ENCODE measurements at places on chromosomes 4 and X.

DNA sequence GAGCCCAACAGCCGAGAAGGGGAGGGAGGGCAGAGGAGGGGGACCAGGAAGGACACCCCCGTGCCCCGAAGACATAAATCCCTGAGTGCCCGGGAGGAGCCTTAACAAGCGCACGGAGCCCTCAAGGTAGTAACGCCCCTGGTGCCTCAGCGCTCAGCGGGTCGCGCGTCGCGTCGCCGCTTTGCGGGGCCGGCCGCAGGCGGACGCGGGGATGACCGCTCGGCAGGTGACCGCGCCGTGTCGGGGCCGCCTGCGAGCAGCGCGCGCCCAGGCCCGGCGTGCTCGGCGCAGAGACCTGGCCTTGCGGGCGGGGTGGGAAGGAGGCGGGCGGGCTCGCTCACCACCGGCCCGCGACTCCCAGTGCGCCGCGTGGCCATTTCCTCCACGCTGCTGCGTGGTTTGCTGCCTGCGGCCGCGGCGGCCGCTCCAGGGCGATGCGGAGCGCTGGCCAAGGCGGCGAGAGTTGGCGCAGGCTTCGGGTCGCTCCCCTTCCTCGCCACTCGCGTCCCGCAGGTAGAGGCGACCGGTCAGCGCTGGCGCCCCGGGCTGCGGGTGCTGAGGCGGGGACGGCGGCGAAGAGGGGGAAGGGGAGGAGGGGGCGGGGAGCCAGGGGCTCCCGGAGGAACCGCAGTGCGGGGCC lies 632 bp downstream of the CCSER1 start:
- no peak for DNase-seq

DNA sequence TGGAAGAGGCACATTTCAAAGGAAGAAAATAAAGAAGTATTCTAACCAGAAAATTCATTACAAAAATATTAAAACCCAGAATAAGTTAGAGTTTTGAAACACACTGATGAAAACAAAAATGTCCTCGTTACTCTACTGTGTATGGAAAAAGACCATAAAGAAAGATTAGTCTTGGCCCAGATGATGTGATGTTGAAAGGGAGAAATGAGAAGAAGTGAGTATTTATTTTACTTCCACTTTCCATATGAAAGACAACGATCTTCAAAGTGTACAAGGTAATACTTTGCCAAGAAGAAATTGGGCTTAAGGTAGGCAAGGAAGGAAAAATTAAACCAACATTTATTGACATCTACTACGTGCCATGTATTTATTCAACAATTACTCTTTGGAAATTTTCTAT lies 48.6 kb upstream of the EMCN start:
- DNase-seq, result no peak

- no peak for DNase-seq
Observed at GRCh38 chr4:119162174-119162573, 26.5 kb downstream of the MYOZ2 start.

- DNase-seq, result no peak
Observed at GRCh38 chrX:18448416-18448815, 23.0 kb downstream of the CDKL5 start.

Measured in SK-MEL-5 (cell line).